ENCODE measurements at places on chromosomes 2 and 18.

DNA sequence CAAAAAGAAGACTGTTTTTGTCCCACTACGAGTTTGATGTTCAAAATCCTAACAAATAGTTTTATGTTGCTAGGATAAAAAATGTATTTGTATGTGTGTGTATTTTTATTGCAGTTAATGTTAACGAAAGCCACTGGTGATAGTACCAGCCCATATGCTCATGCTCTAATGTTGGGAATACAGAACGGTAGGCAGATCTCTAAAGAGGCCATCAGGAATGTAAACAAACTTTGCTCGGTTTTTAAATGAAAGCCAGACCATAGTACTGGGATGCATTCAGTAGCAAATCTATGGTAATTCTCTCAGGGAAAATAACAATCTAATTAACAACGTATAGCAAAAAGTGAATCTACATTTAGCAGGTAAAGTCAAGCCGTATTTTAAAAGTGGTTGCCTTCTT, 208.1 kb downstream of the NEDD4L start:
- DNase-seq, result no peak

DNA sequence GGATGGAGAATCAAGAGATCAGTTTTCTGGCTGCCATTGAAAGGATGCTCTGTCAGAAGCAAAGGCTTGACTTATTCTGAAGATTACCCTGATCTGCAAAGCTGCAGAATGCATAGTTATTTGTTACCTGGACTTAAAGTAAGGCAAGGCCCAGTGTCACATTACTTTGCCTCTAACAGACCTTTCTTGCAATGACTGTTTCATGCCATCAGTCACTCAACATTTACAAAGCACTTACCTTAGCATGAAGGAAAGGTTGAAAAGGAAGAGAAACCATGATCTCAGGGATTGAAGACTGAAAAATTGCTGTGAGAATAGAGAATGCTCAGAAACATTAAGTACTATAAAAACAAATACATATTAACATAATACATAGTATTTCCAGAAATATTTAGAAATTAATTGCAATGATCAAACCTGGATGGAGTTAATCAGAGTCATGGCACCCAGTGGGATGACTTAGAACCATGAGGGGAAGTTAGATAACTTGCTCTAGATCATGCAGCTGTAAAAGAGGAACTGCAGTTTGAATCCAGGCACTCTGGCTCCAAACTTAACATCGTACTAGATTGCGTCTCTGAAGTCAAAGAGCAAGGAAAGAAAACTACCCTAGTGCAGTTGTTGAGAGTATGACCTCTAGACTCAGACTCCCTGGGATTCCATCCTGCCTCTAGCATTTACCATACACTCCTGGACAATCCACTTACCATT, 26.5 kb upstream of the FAM117B start:
- no peak for DNase-seq

GRCh38 chr2:222330910-222331309, 32.1 kb upstream of the PAX3 start:
- DNase-seq, result no peak

GRCh38 chr2:32271063-32271462, 6.4 kb upstream of the NLRC4 start:
- DNase-seq, result no peak

- DNase-seq, result no peak
Observed at GRCh38 chr2:55840460-55840859, 83.1 kb downstream of the EFEMP1 start.

- no peak for DNase-seq
Observed at GRCh38 chr2:129902731-129903585, 76.5 kb upstream of the RAB6C start.

- DNase-seq, result peak; percentile 85
Observed at GRCh38 chr2:215269397-215270117, 42.3 kb upstream of the ATIC start.

- no peak for DNase-seq
Observed at GRCh38 chr18:4211111-4211837, 243.8 kb downstream of the DLGAP1 start.

DNA sequence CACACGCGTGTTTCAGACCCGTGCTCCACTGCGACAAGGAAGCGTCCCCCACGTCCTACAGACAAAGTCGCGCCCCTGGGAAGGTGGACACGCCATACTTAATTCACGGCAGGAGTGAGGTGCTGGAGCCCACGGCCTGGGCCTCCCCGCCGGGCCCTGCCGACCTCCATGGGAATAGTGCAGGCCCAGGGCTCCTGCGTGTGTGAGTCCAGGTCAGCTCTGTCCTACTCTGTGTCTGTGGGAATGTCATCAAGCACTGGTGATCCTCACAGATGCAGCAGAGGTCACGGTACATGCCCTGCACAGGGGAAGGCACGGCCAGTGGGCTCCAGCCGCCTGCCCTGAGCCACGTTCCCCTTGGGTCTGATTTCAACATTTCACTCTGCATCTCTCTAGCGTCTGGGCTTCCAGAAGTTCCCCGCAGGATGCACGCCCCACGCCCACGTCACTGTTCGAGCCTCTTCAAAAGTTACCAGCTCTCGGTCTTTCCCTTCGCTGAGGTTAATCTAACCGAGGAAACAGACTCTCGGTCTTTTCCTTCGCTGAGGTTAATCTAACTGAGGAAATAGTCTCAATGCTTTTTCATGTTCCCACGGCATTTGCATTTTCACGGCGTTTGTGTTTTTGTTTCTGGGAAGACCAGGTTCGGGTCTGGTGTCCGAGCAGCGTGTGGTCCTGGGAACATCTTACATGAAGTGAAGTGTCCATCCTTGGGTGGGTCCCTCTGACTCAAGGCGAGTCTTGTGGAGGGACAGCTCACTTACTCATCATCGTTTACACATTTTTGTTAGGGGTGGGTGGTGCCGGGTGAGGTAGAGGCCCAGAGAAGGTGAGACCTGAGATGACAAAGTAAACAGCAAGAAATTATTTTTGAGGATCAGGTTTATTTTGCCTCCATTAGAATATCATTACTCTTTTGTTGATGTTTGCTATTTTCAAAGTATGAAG, 157.3 kb upstream of the ALKAL2 start:
- DNase-seq, result no peak

DNA sequence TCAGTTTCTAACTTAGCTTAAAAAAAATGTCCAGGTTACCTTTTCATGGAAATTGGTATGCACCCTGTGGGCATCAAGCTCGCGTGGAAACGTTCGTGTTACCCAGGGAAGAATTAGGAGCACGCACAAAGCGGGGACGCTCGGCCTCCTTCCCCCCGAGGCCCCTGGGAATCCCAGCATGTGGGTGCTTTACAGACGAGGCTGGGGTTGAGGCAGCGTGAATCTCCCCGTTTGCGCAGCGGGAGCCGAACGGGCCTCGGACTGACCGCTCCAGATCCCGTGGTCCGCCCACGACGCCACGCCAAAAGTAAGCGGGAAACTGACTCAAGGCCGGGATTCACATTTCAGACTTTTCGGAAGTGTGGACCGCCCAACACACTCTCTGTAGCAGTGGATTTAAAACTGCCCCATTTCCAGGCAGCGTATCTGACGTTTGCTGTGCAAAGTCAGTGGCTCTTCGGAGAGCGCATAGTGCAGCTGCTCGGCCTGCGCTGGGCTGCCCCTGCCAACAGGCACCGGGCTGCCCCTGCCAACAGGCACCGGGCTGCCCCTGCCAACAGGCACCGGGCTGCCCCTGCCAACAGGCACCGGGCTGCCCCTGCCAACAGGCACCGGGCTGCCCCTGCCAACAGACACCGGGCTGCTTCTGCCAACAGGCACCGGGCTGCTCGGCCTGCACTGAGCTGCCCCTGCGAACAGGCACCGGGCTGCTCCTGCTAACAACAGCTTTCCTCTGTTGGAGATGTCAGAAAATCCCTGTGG, 49.7 kb downstream of the SH3YL1 start:
- DNase-seq, result no peak

GRCh38 chr2:203690441-203691047, 15.9 kb upstream of the CD28 start:
- DNase-seq, result no peak

DNA sequence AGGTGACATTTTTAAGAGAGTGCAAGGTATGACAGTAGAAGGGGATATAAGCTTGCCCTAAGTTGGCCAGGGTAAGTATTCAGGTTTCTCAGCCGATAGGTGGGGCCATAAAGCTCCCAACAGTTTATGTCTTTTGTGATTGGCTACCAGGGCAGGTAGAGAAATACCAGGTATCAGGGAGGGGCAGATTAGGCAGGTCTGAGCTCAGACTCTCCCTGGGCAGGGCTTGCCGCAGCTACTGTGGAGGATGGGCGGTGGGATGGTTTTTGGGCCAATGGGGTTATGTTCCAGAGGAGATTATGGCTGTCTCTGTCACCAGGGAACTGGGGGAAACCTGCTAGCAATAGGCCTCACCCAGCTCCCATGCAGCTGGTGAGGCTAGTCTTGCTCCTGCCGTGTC, 211.6 kb downstream of the PTH2R start:
- DNase-seq, result no peak

DNA sequence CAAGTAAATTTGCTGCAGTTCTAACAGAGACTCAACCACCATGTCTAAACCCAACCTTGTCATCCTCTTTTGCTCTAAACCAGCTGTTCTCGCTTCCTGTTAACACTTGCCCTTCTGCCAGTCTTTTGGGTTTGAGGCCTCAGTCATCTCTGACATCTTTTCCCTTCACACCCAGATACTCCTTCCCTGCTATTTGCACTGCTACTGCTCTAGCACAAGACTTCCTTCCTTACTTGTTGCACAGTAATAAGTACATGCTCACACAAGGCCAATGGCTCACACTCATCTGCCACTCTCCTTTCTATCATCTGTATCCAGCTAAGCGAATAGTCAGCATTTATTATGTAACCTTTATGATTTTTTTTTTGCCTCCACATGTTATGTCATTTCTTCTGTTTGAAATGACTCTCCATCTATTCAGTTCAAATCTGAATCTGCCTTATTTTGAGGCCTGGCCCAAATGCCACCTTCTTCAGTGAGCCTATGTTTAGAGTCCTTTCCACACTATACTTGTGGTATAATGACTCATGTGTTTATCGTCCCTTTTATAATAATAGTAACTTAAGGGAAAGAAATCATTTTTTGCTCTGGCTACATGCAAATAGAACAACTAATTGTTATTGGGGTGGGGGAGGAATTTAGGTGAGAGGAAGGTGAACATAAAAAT, 22.5 kb upstream of the CDKL4 start:
- no peak for DNase-seq

- DNase-seq, result no peak
Observed at GRCh38 chr2:206942592-206943478, 3.5 kb downstream of the CPO start.

DNA sequence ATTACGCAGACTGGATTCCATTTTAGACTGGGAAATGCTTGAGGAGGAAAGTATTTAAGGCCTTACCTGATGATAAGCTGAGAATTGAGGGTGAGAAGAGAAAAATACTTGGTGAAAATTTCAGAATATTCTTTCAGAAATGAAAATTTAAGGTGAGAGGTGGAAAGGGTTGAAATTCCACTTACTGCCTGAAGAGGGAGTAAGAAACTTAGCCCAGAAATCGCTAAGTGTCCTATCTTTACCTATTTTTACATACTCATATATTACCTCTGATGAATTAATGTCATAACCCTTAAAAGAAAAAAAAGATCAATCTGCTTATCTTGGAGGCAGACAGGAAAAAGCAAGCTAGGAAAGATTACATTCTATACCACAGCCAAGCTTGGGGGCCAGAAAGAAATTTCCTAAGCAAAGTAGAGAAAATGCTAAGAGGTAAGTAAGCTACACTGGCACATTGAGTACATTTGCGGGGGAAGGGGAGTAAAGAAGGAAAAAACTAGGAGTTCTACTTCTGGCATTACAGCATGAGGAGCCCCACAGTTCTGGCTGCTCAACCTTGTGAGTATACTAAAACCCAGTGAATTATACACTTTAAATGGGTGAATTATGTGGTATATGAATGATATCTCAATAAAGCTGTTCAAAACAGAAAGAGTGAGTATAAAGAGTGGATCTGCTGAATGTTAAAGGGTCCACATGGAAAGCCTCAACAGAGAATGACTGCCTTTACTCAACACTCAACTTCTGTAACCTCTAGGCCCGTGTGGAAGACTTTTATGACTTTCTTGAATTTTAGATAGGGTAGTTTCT, 33.8 kb downstream of the SMC6 start:
- DNase-seq, result peak; percentile 41

DNA sequence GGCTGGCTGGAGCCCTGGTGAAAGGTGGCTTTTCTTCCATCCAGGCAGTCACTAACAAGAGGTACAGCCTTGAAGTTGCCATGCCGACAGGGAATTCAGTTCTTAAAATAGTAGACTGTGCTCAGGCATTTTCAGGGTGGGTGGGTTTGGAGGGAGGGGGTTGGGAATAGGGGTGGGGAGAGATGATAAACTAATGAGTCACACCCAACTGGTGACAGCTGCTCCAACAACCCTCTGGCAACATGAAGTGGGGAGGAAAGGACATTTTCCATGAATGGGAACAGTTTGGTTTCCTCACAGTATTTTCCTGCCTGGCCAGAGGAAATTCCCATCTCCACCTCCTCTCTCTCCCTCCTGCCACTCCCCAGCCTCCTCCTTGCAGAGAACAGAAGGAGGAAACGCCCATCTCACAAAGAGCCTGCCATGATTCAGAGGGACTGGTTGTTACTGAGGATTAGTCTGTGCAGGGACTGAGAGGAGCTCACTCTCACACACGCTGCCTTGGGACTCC, 113.0 kb upstream of the SLC1A4 start:
- DNase-seq, result no peak

DNA sequence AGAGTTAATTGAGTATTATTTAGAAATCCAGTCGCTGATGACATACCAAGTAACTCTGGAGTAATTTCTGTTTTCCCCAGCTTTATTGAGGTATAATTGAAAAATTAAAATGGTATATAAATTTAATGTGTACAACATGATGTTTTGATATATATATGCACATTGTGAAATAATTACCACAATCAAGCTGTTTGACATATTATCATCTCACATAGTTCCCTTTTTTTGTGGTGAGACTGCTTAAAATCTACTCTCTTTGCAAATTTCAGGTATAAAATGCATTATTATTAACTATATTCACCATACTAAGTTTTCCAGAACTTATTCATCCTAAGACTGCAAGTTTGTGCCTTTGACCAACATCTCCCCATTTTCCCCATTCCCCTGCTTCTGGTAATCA, 25.0 kb upstream of the SPAG16 start:
- no peak for DNase-seq

- DNase-seq, result peak; percentile 7
Observed at GRCh38 chr18:77749089-77749488, 499.4 kb downstream of the GALR1 start.

- DNase-seq, result no peak
Observed at GRCh38 chr2:188610050-188610444, 318.4 kb downstream of the GULP1 start.

All from hematopoietic multipotent progenitor cell treated with erythropoietin and hydrocortisone succinate and interleukin-3 and kit ligand, for 8 days (in vitro differentiated cells).